ENCODE measurements at places on chromosomes 2 and 18. TPM values are rescaled to one million over a fixed set of nuclear protein-coding genes. Genes with fewer than 3 reads are reported as not detected.
A peak's percentile ranks its signal among the peaks of the same experiment; 100 is the strongest.

CDK15 gene
- total RNA-seq, result 0.13 TPM

ALPP gene
- total RNA-seq, result 0.20 TPM

CFC1 gene
- total RNA-seq, result not detected

CD8B2 gene
- total RNA-seq, result not detected

FOXD4L1 gene
- 0.10 TPM for total RNA-seq

TMEM127 gene
- total RNA-seq, result 30.6 TPM

SCG2 gene
- total RNA-seq, result not detected

MYCN gene
- 0.73 TPM for total RNA-seq

C2orf66 gene
- total RNA-seq, result not detected

- DNase-seq, result no peak
These were observed 555.2 kb upstream of the KLHL29 start for GRCh38 chr2:22829791-22830190.

DNA sequence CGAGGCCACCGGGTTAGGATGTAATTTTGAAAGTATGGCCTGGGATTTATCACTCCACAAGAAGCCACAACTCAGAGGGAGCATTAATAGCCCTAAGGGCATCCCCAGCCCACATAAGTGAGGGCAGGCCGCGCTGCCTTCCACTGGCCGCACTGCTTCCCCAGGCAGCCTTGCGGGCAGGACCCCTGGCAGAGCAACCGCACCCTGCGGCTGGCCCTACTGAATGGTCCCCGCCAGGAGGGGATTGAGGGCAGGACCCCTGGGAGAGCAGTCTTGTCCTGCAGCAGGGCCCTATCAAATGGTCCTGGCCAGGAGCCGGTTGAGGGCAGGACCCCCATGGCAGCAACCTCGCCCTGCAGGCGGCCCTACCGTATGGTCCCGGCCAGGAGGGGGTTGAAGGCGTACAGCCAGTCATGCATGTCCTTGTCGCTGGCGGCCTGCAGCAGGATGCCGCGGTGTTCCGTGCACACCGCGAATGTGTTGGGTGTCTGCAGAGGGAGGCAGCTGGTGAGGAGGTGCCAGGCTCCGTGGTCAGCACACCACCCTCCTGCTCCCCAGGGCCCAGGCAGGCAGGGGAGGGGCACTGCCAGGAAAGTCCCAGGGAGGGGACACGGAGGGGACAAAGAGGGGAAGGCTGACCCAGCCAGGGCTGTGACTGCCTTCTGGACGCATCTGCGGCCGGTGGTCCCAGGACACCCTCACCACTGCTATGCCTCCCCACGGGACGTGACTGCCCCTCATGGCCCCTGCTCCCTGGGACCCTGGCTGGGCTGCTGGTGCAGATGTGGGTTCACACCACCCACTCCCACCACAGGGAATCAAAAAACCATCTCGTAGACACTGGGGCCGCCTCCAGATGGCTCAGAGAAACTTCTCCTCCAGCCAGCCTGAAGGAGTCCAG lies 26.3 kb downstream of the AQP12A start:
- no peak for DNase-seq

DNA sequence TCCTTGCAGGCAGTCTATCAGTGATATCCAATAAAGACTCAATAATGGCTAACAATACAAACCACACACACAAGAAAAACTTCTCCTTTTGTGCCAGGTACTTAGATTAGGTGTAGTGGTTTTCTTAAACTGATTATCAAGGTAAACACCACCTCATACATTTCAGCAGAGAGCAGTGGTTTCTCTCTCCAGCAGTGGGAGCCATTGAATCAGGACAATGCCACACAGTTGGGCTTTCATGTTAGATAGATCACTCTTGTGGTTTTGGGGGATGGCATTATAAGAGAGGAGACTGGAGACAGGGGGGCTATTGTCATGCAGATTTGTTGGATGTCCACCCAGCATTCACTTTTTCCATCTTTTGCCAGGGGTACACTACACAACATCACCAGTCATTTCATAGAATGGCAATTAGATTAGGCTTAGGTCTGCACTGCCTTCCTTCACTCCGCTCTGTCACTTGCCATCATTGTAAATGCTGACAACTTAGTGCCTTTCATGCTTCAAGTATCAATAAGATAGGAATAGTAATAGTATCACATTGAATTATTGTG lies 13.6 kb upstream of the IRS1 start:
- DNase-seq, result no peak

DNA sequence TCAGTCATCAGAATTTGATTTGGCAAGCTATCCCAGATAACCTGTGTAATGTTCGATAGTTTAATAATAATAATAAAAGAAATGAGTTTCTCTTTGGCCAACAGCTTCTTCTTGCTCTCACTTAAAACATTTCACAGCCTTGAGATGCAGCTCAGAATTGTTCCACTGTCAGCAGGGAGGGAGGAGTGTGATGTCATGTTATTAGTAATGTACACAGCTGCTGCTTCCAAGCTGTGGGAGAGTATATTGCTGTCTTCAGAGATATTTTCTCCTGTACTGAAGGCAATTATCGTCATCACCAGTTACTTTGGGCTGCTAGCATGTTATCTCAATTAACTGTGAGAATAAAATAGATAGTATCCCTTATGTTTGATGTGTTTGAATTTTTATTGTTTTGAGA lies 146.9 kb upstream of the MAP3K20 start:
- no peak for DNase-seq

DNA sequence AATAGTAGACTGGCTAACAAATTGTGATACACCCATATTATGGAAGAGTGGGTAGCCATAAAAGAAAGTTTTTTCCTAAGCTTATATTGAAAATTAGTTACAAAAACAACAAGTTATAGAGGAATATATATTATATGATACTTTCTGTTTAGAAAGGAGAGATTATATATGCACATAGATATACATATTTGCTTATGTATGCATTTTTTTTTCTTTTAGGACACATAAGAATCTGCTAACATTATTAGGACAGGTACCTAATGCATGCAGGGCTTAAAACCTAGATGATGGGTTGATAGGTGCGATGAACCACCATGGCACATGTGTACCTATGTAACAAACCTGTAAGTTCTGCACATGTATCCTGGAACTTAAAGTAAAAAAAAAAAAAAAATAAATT lies 179.6 kb upstream of the KCNJ3 start:
- no peak for DNase-seq

DNA sequence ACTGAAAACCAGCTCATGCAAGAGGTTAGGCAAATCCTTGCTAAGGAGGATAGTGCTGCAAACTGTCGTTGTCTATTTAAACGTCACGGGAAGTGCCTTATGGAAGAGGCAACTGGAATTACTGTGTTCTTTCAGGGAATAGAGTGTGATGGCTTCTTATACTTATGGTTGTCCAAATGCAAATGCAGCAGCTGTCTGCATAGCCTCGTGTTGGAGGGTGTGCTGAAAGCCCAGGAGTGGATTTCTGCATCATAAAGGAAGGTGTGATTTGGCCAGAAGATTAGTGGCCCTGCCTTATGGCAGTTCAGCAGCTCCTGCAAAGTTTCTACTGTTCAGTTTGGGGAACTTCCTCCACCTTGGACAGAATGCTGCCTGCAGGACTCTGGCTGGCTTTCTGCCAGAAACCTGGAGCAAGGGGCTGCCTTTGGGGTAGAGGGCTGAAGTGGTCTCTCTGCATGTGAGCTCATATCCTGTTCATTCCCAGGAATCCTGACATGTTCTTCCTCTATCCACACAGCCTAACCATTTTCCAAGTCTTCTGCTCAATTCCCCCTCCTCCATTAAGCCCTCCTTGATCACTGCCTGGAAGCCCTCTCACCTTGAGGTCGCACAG lies 321.2 kb upstream of the CXCR4 start:
- no peak for DNase-seq

GRCh38 chr2:234146087-234146826 lies 95.8 kb downstream of the SPP2 start:
- DNase-seq, result no peak

DNA sequence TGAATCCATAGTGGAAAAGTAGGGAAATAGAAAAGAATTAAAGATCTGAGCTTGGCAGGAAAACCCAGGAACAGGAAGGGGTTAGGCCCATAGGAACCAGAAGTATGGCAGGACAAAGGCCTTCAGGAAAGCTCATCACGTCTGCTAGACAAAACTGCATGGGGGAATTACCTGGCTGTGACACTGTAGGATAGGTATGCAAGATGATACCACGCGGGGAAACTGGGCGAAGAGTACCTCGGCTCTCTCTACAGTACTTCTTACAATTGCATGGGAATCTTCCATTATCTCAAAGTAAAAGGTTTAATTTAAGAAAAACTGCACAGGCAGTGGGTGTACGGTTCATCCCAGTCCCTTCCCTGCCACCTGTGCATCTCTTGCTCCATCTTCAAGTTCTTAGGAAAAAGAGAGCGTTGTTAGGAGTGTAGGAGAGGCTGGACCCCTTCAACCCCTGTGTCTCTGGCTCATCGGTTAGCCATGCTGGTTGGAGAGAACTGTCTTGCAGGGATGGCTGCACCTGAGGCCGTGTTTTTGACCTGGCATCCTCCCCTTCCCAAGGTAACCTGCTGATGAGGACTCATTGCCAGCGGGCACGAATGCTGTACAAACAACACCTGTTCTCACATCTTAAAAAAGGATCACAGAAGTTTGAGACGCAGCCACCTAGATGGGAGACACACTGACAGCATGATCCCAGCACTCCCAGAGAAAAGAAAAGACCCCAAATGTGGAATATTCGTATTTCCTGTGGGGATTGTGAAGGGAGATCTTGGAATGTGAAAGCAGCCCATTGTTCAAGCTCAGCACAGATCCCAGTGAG lies 120.5 kb upstream of the COPS8 start:
- peak; percentile 30 for DNase-seq

GRCh38 chr18:73688851-73689711 lies 458.6 kb downstream of the FBXO15 start:
- no peak for DNase-seq

DNA sequence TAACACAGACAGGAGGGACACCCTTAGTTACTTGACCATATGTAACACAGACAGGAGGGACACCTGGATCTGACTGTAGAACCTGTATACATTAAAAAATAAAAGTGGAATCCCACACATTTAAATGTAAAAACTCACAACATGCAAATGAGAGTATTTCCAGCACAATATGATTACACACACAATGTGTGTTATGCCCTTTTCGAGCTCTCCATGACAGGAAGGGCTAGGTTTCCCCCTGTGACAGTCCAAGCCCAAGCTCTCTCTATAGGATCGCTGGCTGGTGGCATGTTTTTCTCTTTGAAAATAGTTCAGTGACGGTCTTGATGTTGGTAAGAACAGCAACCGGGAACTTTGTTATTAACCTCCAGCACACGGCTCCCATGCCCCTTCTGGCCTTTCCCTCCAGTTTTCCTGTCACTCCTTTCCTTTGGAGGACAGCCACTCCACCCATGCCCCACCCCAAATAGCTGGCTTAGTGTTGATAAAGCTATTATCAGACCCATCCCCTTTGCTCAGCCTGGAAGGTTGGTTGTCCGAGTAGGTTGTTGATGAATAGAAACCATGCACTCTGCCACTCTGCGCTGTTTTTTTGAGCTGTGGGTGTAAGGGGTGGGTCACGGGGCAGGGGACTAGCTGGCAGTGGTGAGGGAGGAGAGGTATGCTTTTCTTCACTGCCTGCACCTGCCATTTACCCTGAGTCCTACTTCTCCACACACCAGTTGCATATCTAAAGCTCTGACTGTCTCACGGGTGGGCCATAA lies 2.7 kb downstream of the RASGRP3 start:
- DNase-seq, result no peak

GRCh38 chr2:680496-680895 lies 3.3 kb upstream of the TMEM18 start:
- no peak for DNase-seq

DNA sequence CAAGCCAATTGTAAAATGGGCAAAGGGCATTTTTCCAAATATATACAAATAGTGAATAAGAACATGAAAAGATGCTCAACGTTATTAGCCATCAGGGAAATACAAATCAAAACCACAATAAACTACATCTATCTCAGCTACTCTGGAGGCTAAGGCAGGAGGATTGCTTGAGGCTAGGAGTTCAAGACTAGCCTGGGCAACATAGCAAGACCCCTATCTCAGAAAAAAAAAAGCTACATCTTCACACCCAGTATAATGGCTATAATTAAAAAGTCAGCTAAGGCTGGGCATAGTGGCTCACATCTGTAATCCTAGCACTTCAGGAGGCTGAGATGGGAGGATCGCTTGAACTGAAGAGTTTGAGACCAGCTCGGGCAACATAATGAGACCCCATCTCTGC lies 12.6 kb upstream of the NCL start:
- DNase-seq, result no peak

Data from left lobe of liver (tissue), 2 donors.